ENCODE measurements at places on chromosomes 1 and 21.

- DNase-seq = no peak
Measured at GRCh38 chr1:116991918-116992317, 9.6 kb upstream of the CD101 start.

DNA sequence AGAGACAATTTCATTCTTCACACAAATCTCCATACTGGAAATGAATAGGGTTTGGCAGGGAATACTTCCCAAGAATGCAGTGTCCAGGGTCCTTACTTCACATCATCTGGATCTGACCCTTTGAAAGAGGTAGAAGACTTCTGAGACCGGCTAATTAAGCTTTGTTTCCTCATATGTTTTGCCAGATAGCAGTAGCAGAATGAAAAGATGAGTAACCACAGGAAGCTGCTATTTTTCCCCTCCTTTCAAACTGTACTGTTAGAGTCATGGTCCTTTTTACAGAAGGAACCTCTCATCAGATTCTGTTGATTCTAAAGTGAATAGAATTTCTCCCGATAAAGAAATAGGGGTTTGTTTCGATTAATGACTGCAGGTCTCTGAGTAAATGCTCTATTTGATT is 1.4 kb upstream of the OLFML3 start:
- DNase-seq = no peak

DNA sequence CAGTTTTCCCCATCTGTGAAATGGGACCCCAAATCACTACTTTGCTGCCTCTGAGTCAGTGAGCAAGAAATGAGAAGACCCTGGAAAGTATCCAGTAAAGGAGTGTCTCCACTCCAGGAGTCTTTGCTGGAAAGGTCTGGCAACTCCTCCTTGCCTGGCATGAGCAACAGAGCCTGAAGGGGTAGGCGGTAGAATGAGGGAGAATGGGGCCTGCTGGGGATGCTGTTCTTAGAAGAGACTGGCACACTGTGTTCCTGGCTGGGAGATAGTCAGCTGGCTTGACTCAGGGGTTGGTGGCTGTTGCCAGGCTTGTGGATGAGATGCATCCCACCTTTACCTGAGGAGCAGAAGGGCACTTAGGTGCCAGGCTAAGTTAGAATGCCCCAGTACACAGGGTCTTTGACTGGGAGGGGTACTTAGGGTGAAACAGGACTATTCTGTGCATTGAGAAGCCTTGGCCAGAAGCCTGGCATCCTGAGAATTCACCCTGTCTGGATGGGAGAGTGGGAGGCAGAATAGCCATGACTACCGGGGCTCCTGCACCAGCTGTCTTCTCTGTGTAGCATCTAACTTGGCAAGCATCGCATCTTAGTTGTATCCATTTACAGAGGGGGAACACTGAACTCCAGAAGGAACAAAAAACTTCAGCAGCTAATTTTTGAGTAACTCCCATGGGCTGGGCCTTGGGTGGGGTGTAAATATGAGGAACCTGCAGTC is 2.5 kb downstream of the MFSD2A start:
- DNase-seq = no peak

DNA sequence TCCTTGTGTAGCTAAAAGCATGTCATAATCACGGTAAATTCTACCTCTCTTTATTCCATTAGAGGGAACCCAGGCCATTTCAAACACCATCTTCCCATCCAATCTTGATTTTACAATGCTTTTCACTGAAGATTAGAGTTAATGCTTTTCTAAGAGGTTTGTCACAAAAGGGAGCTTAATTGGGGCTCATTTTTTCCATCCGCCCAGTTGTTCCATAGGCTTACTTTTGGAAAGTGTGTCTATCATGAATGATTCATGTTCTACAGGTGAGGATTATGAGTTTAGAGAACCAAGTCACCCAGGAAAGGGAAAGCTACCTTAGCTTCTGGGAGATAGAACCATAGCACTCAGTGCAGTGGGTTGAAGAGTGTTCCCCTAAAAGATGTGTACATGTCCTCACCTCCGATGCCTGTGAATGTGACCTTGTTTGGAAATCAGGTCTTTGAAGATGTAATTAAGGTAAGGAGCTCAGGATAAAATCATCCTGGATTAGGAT is 286.9 kb upstream of the RUNX1 start:
- no peak for DNase-seq

GRCh38 chr1:198655459-198656121 is 16.8 kb downstream of the PTPRC start:
- no peak for DNase-seq

- no peak for DNase-seq
Measured at GRCh38 chr21:44886113-44887075, 12.9 kb upstream of the PTTG1IP start.

DNA sequence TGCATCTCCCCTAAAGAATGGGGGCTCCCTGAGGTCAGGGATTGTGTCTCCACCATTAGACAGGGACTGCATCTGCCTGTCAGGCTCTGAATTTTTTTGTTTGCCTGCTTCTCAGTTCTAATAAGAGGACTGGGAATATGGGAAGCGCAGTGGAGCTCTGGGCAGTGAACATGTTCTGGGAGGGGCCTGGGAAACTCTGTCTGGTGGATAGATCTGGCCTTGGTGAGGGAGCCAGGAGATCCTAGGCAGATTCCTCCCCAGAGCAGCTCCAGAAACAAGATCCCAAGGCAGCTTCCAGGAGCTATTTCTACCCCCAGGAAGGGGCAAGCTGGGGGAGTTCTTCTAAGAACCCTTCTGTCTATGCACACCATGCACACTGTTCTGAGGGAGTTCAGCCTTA is 12.6 kb upstream of the MYOG start:
- DNase-seq = no peak

- no peak for DNase-seq
Measured at GRCh38 chr1:18300376-18300775, 180.4 kb upstream of the KLHDC7A start.

GRCh38 chr1:42784946-42785693 is at the start of gene TMEM269:
TSS of gene TMEM269 (plus strand) at chr1:42784991. CDS start at chr1:42789894, 4,903 bp downstream.
- no peak for DNase-seq

GRCh38 chr1:174894117-174894762 is 105.5 kb upstream of the CACYBP start:
- no peak for DNase-seq

DNA sequence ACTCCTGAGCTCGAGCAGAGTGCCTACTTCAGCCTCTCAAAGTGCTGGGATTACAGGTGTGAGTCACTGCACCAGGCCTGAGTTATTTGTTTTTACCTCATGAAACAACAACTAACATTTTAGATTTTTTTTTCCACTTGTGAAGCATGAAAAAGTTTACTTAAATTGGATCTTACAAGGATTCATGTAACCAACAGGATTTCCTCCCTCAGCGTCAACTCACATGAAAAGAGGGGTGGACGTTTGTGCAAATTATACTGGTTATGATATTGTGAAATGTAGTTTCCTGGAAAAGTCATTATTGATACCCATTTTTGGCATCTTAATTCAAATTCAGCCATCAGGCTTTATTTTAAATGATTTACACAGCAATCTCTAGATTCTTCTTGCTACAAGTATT is 6.5 kb downstream of the CNST start:
- DNase-seq = no peak

GRCh38 chr1:32611859-32612188 is 38.5 kb downstream of the ZBTB8OS start:
- no peak for DNase-seq

- DNase-seq = peak; percentile 81
Measured at GRCh38 chr1:211326528-211327345, at the start of gene TRAF5. TSS of gene TRAF5 (plus strand) at chr1:211326833. CDS start at chr1:211353240, 26,407 bp downstream.

DNA sequence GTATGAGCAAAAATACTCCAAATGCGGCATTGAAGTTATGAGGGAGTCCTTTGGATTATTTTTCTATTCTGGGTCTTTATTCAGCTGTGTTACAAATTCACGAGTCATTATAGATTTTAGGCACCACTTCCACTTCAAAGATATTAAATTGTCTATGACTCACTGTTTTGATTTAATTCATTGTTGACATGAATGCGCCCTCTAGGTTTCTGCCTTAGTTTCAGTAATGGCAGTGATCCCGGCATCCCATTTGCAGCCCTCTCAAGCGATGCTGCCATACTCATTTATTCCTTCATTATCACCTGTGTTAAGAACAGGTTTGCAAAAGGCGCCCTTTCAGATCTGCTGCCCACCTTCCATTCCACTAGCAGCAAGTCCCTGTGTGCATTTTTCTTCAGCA is 14.0 kb downstream of the RSPO1 start:
- no peak for DNase-seq

GRCh38 chr21:43208561-43209332 is 39.9 kb downstream of the CRYAA start:
- no peak for DNase-seq

- DNase-seq = no peak
Measured at GRCh38 chr1:152047413-152047729, 10.6 kb upstream of the S100A11 start.

GRCh38 chr1:118486199-118486598 is 301.2 kb upstream of the SPAG17 start:
- peak; percentile 57 for DNase-seq

DNA sequence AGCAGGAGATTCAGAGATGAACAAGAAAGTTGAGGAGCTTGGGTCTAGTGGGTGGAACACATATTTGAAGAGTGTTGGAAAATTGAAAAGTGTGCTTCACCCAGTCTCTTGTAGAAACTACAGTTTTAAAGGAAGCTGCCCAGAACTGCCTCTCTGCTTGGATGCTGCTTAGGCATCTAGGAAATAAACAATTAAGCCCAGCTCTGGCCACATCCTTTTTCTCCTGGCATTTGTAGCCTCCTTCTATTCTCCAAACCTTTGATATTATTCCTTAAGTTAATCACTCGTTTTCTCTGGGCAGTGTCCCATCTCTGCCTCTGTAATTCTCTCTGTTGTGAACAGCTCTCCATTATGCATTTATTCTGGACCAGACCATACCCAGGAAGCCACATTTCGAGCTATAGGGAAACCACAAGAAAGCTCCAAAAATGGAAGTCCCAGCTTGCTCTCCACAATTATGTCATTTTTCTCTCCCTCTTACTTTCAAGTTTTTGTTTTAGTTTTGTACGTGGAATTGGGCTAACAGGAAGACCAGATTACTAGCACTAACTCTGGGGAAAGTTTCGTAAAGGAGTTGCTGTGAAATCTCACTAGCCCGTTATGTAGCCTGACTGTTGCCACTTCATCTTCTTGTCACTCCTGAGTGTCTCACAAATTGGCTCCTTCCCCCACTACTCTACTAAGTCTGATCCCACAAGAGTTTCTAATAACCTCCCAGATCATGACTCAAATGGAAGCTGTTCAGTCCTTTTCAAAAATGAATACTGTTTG is 102.2 kb downstream of the NTMT2 start:
- DNase-seq = no peak

- no peak for DNase-seq
Measured at GRCh38 chr1:93659822-93660503, 21.7 kb downstream of the BCAR3 start.

- no peak for DNase-seq
Measured at GRCh38 chr21:28214786-28215185, 777.9 kb downstream of the LTN1 start.

GRCh38 chr1:204316164-204316563 is 43.6 kb downstream of the PLEKHA6 start:
- no peak for DNase-seq

DNA sequence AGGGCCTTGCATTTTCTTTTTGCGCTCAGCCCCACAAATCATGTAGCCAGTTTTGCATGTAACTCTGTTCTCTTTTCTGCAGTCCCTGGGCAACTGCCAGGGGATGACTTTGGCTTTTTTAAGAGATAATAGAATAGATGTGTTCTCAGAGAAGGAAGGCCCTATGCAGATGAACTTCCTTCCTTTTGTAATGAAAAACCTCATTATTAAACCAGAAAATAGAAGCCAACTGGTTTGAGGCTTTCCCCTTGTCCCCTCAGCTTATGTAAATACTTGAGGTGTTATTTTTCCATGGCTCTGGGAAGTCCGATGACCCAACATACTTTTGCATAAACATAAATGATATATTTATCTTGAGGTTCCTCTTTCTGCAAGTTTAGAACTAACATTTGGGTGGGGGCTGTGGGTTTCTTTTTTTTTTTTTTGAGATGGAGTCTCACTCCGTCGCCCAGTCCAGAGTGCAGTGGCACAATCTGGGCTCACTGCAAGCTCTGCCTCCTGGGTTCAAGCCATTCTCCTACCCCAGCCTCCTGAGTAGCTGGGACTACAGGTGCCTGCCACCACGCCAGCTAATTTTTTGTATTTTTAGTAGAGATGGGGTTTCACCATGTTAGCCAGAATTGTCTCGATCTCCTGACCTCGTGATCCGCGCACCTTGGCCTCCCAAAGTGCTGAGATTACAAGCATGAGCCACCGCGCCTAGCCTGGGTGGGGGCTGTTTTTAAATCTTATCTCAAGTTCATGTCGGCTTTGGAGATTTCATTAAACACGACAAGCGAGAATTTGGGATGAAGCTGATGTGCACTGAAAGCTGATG is 14.4 kb upstream of the FCRL5 start:
- DNase-seq = no peak

DNA sequence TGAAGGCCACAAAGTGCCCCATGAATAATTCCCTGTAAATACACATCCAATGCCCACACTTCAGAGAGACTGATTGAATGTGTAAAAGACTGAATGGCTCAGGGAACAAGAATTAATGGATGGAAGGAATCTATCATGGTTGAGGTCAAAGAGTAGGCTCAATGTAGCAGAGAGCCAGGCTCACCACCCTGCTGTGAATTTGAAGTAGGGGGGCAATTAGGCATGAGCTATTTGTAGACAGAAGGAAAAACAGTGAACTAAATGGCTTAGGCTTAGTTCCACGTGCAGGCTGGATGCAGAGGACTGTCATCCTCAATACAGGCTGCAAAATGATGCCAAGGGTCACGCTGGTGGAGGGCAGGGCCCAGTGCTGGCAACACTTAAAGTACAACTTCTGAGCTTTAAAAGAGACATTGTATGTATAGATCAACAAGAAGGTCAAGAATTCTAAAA is 22.9 kb upstream of the IGSF3 start:
- DNase-seq = peak; percentile 49

DNA sequence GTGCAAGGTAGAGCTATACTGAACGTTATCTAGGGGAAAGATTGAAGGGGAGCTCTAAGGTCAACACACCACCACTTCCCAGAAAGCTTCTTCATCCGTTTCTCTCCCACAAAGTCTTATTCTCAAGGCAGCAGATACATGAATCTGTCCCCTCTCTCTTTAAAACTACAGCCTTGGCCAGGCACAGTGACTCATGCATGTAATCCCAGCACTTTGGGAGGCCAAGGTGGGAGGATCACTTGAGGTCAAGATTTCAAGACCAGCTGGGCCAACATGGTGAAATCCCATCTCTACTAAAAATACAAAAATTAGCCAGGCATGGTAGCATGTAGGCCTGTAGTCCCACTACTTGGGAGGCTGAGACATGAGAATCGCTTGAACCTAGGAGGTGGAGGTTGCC is 8.1 kb downstream of the CYP4X1 start:
- no peak for DNase-seq

GRCh38 chr1:38929054-38929453 is 12.6 kb downstream of the RHBDL2 start:
- no peak for DNase-seq

DNA sequence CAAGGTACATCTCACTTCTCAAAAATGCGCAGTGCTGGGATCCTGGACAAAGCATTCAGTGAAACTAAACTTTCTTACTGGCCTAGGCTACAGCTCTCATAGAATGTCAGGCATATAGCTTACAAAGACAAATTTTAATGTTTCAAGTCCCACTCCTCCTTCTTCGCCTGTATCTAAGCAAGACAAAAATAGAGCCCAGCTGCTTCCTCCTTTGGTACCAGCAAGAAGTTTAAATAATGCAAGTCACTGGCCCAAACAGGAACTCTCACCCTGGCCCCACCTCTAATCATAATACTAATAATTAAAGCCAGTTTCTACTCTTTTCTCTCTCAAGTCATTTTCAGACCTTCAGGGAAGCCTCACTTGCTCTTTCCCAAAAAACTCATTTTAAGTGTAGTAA is 1267.9 kb downstream of the MRPL39 start:
- DNase-seq = no peak

- DNase-seq = peak; percentile 68
Measured at GRCh38 chr1:34290831-34291230, 114.1 kb downstream of the C1orf94 start.
